CD8-positive, alpha-beta memory T cell (primary cell): ENCODE measurements at places on chromosomes 7 and 10. TPM values are rescaled to one million over a fixed set of nuclear protein-coding genes. Genes with fewer than 3 reads are reported as not detected.
A peak's percentile ranks its signal among the peaks of the same experiment; 100 is the strongest.

DNA sequence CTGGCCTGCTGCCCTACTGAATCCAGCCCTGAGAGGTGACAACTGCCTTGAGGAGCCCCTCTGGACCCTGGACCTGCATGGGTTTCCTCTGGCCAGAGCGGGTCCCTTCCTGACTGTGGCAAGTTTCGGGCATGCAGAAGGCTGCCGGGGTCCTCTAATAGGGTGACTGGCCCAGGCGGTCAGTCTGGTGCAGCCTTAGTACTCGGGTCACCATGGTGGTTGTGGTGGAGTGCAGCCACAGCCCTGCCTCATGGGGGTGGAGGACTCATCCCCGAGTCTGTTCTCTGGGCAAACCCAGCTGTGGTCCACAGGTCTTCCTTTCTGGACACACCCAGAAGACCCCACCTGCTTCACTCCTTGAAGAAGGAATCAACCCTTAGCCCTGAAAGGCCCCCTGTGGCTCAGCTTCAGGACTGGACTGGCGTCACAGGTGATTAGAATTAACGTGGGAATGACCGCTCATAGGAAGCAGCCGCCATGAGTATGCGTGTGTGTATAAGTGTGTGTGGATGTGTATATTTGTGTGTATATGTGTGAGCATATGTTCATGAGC lies 28.7 kb downstream of the RAMP3 start:
- no peak for DNase-seq

GRCh38 chr10:46294641-46295220 lies 7.9 kb downstream of the ANTXRL start:
- DNase-seq: no peak

POLL gene
- polyA plus RNA-seq: 15.9 TPM

GRCh38 chr10:77576444-77577032 lies 61.1 kb downstream of the KCNMA1 start:
- DNase-seq: no peak

DNA sequence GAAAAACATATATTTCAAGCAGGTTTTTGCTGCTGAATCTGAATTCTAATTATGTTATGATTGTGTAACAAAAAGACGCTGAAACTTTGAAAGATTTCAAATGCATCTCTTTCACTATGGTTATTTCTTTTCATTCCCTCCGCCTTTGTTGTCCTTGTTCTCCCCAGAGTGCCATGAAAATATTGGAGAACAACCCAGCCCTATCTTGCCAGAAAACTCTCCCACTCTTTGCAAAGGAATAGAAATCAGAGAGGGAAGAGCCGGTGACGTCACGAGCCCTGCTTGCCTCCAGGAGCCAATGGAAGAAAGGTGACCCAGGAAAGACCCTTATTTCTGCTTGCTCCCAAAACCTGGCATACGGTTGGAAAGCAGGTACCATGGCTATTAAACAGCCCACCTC lies 3.4 kb downstream of the GFRA1 start:
- no peak for DNase-seq

DNA sequence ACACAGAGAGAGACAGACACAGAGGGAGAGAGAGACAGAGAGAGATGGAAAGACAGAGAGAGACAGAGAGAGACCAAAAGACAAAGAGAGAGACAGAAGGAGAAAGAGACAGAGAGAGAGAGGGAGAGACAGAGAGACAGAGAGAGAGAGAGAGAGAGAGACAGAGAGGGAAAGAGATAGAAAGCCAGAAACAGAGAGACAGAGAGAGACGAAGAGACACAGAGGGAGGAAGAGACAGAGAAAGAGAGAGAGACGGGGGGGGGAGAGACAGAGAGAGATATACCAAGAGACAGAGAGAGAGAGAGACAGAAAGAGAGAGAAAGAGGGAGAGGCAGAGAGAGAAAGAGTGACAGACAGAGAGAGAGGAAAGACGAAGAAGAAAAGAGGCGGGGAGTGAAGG lies 10.2 kb downstream of the VSTM4 start:
- DNase-seq: no peak

- no peak for DNase-seq
These were observed at the start of gene MCMBP for GRCh38 chr10:119872610-119872859. Gene MCMBP, minus strand, starts transcription at chr10:119872843. Its CDS starts 259 bp downstream, at chr10:119872584.

SLC18A3 gene
- polyA plus RNA-seq: not detected

- DNase-seq: no peak
These were observed 115.0 kb downstream of the FZD1 start for GRCh38 chr7:91379236-91379635.

CYP3A4 gene
- not detected for polyA plus RNA-seq

DNA sequence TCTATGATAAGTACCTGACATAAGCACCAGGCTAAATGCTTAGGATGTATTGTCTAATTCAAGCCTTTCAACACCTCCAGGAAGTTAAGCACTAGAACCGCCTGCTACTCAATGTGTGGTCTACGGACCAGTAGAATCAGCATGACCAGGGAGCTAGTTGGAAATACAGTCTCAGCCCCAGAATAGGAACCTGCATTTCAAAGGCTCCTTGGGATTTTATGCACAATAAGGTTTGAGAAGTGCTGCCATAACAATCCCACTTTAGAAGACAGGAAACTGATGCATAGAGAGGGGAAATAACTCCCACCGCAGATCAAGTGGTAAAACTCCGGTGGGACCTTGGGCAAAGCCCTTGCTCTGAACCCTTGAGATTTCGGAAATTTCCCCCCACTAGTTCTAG lies 8.8 kb upstream of the DUSP5 start:
- DNase-seq: no peak

GRCh38 chr7:2037808-2038522 lies 194.8 kb downstream of the MAD1L1 start:
- peak; percentile 47 for DNase-seq

- no peak for DNase-seq
These were observed 115.3 kb upstream of the MYO3A start for GRCh38 chr10:25818751-25819150.

DNA sequence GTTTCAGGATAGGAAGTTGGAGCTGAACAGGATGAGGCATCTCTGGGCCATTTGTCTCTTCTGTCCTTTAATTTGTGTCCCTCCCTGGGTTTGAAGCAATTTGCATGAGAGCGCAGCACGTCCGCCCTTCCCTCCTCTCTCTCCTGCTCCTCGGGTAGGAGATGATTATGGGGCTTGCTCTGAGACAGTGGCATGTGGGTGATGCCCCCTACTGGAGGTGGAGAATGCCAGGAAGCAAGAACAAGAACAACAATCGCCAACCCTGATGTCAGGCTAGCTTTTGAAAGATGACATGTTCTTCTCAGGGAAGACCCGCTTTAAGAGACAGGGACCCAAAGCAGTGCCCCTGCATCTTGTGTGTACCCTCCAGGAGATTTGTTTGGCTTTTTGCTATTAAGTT lies 63.9 kb upstream of the LOXL4 start:
- no peak for DNase-seq

LRRTM3 gene
- not detected for polyA plus RNA-seq

GDF2 gene
- not detected for polyA plus RNA-seq

GRCh38 chr7:157017149-157017548 lies 6.7 kb upstream of the MNX1 start:
- no peak for DNase-seq

DNA sequence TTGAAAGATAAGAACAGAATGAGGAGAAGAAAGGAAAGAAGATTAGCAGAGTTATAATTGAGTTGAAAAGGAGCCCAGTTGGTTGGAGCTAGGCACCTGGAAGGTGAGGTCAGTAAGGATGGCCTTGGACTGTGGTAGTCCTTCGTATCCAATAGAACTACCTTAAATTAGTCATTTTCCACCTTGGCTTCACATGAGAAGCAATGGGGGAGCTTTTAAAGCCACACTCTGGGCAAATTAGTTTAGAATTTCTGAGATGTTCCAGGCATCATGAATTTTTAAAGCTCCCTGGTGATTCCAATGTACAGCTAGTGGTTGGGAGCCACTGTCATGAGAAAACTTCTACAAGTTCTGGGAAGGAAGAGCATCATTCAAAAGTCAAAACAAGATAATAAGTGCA lies 27.3 kb upstream of the CYP3A5 start:
- DNase-seq: no peak

VWA2 gene
- polyA plus RNA-seq: not detected

DNA sequence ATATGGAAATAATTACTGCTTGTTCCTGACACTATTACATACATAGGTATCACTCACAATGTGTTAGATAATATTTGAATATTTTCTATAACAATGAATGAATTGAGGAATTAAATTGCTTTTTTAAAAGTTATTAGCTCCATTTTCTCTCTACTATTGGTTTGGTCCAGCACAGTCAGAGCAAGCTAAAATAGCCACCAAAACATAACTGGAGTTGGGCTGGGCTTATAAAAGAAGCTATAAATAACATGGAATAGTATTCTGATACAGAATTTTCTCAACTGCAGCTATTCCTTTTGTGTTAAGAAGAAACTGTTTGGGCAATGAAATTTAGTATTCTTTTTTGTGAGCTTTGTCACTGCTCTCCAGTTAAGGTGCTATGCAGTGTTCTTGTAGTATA lies 142.6 kb upstream of the LRRN3 start:
- no peak for DNase-seq

DNA sequence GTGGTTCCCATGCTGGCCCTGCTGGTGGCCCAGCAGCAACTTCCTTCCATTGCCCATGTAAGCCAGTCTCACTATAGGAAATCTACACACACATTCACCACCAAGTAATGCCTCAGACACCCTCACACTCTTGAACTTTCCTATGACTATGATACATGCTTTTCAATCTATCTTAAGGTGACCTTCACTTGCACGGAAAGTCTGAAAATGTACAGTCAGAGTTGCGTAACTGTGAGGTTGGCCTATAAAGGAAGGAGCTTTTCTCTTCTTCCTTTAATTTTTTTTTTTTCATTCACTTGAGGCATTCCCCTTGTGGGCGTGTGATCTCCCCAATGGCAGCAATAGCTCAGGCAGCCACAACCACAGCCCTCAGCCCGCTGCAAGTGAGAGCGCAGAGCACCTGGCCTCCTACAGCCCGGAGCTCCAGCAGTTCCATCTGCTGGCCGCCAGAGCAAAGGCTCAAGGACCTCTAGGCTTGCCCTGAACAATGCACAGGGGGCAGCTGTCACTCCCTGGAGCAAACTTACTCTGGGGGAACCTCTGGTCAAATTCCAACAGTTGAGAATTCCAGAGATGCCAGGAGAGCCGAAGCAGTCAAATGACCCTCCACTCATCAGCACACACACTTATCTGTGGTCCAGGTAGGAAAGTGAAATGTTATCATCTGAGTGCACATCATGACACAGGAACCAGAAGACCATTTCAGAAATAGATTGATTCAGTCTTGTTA lies 123.1 kb upstream of the ADO start:
- peak; percentile 68 for DNase-seq

NPTX2 gene
- 0.16 TPM for polyA plus RNA-seq

DNA sequence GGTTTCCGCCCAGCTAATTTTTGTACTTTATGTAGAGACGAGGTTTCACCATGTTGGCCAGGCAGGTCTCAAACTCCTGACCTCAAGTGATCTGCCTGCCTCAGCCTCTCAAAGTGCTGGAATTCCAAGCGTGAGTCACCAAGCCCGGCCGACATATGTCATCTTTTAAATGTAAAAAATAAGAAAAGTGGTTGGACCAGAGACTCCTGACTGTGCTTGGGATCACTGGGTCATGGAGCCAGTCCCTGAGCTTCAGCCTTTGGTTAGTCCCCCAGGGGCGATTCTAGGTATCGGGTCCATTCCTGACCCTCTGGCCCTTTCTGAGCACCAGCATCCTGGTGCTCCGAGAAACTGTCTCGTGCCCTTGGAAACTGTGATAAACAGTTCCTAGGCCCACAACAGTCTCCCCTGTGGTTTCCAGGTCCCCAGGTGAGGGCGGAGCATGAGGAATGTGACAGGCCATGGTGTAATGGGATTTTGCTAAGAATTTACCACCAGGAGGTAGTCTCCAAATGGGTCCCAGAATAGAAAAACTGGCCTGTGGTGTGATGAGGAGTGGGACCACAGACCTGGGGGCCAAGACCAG lies 32.8 kb downstream of the UBTD1 start:
- DNase-seq: no peak

GRCh38 chr10:52019656-52020055 lies 294.4 kb upstream of the DKK1 start:
- no peak for DNase-seq

- no peak for DNase-seq
These were observed 337.8 kb downstream of the SORCS1 start for GRCh38 chr10:106826716-106827115.

- DNase-seq: no peak
These were observed 553.8 kb downstream of the GRM8 start for GRCh38 chr7:126698909-126699308.

- DNase-seq: no peak
These were observed 476.9 kb downstream of the KCNMA1 start for GRCh38 chr10:77160679-77161078.

GRCh38 chr7:24756545-24757352 lies 515 bp downstream of the GSDME start:
- peak; percentile 5 for DNase-seq

DNA sequence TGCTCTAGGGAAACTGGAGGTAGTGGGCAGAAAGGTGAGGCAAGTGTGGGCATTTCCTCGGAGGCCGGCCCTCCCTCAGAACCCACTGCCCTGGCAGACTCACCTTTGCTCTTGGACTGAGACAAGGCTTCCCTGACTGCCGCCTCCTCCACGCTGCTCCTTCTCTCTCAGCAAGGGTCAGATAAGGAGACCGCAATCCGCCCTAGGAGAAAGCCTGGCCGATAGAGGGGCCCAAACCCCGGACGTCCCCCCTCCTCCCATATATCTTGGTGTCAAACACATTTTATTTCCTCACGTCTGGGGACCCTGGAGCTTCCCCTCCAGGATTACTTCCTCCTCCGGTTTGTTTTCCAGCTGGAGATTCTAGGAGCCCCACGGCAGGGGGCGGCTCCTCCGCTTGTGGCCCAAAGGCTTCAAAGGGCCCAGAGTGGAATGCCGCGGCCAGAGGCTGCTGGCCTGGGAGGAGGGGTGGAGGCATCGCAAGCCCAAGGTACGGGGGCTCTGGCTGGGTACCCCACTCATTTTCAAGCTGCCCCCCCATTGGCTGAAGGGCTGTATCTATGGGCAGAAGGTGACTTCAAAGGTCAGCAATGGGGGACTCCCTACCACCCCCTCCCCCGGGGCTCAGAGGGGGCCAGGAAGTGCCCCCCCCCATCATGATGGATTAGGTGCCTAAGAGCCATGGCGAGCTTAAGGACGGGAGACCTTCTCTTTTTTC lies 31.7 kb upstream of the LBX1 start:
- no peak for DNase-seq

GRCh38 chr7:55504967-55505658 lies 67.2 kb downstream of the VOPP1 start:
- no peak for DNase-seq

- DNase-seq: no peak
These were observed 1.7 kb downstream of the CYP3A4 start for GRCh38 chr7:99782012-99782953.

EN2 gene
- not detected for polyA plus RNA-seq

GRCh38 chr7:72183835-72184234 lies 228.3 kb downstream of the CALN1 start:
- no peak for DNase-seq
